Epithelial cell of proximal tubule (primary cell): ENCODE measurements at places on chromosomes 5 and 9. TPM values are rescaled to one million over a fixed set of nuclear protein-coding genes. Genes with fewer than 3 reads are reported as not detected.

GFPT2 gene
- 0.29 and 2.4 TPM in 2 replicates for total RNA-seq

ADGRD2 gene
- total RNA-seq = not detected in 2 replicates

ASPN gene
- total RNA-seq = not detected in 2 replicates

DNA sequence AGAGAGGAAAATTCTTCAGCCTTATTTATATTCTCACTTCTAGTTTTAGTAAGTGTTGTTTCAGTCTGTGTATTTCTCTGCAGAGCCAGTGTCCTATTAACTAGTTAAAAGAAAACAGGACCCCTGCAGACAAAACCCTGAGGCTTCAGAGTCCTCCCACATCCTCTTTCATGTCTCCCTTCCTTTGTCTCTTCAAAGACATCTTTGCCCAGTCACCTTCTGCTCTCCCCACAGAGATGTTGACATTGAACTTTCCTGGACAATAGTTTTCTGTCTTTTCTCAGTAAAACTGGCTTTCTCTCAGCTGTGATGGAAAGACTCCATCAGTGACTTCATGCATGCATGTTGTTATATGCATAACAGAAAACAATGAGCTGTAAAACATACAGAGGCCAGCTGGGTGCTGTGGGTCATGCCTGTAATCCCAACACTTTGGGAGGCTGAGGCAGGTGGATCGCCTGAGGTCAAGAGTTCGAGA is 20.2 kb downstream of the GRAMD2B start:
- no peak for DNase-seq

DNA sequence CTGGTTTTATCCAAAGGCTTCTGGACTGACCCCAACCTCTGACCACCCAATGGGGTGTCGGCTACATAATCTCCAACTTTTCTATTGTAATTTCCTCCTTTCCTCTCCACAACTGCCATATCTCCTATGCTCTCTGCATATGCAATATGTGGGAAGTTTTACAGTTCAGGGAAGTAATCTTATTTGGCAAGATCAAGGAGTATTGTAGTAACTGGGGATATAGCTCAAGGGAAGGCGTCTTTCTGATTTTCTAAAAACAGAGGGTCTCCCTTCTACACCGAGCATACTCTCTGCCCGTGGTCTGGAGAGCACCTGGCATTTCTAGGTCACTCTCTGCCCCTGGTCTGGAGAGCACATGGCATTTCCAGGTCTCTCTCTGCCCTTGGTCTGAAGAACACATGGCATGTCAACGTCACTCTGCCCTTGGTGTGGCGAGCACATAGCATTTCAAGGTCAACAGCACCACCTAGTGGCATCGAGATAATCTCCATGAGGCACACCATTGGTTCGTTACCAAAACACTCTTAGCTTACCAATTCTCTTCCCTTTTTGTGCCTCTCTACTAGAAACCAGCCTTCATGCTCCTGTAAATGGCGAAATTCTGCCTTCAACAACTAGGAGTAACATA is 616.4 kb upstream of the NUDT12 start:
- peak; percentile 27 for DNase-seq
